ENCODE measurements at places on chromosomes 12 and 14.

GRCh38 chr14:102278631-102278935 is 26.4 kb downstream of the MOK start:
- no peak for DNase-seq

DNA sequence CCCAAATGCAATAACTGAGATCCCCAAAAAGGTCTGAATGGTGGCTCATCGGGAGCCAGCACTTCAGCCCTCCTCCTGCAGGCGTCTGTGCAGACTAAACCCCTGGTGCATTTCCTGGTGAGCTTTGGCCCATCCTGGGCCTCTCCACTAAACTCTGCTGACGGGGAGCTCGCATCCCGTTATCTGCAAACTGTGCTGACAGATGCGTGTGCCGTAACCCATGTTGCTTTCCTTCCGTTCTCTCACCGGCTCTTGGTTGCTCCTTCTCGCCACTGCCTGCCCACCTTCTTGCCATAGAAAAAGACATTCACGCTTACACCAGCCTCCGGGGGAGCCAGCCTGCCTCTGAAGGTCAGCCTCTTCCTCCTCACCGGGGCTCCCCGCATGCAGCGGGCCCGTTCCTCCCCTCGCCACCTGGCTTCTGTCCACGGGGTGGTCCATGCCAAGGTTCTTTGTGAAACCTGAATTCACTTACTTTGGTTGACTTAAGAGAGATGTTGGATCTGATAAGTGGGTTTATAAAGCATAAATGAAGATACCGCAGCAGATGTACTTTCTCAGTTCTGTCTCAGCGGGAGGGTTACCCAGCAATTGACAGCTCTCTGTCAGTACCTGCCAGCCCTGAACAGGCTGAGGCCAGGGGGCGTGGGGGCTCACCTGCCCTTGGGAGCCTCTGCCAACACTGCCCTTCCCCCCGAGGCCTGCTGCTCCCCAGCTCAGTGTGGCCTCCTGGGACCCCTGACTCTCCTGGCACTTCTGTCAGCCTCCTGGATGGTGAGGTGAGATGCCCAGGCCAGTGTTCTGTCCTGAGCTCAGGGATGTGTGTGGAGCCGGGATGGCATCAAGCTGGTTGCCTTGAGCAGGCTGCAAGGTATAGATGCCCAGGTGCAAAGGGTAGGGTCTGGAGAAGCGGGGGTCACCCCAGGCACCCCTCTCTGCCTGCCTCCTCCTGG is 14.2 kb downstream of the ZFYVE21 start:
- no peak for DNase-seq

DNA sequence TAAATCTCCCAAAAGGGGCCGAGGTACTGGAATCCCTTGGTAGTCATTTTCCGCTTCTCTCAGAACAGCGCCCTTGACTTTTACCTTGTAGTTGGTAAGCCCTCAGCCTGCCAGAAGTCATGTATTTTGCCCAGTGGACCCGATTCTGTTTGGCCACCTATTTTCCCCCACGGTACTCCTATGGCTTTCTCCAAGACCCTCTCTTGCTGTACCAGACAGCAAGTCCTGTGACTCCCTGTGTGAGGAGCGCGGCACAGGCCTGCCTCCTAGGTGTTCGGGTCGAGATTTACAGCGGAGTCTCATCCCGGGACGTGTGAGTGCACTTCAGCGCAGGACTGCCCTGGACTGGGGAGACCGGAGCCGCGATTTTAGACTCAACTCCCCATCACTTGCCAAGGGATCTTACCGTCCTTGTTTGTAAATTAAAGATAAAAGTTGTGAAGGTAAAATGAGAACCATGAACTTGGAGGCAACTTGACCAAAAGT is 1.1 kb upstream of the MBD6 start:
- no peak for DNase-seq

DNA sequence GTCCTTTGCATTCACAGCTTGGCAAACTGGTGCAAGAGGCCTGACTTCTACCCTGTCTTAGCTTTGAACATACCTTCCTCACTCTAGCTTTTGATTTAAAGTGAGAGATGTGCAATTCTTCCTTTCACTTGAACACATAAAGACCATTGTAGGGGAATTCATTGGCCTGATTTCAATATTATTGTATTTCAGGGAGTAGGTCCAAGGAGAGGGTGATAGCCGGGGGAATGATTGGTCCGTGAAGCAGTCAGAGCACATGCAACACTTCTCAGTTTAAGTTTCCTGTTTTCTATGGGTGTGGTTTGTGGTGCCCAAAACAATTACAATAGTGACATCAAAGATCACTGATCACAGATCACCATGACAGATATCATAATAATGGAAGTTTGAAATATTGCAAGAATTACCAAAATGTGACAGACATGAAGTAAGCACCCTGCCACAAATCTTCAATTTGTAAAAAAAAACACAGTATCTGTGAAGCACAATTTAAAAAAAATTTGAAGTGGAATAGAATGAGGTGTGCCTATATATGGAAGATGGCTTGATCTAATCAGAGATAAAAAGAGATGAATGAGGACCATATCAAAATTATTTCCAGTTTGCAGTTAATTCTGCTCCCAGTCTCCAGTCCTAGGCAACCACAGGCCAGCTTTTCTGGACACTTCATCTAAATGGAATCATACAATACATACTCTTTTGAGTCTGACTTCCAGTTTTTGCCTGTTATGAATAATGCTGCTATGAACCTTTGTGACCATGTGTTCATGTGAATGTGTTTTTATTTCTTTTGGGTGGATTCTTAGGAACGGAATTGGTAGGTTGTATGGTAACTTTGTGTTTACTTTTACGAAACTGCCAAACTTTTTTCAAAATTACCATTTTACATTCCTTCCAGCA is 23.2 kb downstream of the BORCS5 start:
- DNase-seq: no peak

DNA sequence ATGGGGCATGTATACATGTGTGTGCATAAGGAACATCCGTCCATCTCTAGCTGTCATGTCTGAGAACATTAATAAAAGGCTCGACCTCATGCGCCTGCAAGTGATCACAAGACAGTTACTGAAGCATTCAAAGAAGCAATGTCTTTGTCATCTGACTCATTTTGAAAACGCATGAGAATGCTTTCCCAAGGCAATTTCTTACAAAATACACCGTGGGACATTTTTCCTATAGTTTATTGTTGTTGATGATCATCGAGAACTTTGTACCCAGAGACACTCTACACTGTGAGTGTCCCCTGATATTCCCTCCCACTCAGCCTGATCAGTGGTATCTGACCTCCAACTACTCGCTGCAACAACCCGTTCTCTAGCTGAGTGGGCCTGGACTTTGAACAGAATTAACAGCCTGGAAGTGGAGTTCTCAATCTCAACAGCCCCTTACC is 68.1 kb downstream of the ETV6 start:
- no peak for DNase-seq

DNA sequence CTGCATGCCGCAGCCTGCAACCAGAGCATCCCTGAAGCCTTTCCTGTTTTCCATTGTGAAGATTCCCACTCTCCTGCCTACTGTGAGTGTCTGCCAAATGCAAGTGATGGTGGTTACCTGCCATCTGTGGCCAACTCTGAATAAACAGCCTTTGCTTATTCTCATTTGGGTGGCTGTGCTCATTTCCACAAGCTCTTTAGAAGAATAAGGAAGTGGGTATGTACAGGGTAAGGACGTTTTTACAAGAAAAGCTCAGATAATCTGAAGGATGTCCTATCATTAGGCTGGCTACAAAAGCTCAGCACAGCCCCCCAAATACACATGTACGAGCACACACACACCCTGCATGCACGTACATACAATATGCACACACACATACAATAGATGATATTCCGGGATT is 7.3 kb upstream of the RNASE1 start:
- DNase-seq: no peak

GRCh38 chr12:9388379-9388778 is 180.2 kb upstream of the PZP start:
- no peak for DNase-seq

GRCh38 chr14:30295980-30296379 is 263.0 kb upstream of the G2E3 start:
- no peak for DNase-seq

- DNase-seq: no peak
Observed at GRCh38 chr12:124454352-124454725, 113.1 kb downstream of the NCOR2 start.

DNA sequence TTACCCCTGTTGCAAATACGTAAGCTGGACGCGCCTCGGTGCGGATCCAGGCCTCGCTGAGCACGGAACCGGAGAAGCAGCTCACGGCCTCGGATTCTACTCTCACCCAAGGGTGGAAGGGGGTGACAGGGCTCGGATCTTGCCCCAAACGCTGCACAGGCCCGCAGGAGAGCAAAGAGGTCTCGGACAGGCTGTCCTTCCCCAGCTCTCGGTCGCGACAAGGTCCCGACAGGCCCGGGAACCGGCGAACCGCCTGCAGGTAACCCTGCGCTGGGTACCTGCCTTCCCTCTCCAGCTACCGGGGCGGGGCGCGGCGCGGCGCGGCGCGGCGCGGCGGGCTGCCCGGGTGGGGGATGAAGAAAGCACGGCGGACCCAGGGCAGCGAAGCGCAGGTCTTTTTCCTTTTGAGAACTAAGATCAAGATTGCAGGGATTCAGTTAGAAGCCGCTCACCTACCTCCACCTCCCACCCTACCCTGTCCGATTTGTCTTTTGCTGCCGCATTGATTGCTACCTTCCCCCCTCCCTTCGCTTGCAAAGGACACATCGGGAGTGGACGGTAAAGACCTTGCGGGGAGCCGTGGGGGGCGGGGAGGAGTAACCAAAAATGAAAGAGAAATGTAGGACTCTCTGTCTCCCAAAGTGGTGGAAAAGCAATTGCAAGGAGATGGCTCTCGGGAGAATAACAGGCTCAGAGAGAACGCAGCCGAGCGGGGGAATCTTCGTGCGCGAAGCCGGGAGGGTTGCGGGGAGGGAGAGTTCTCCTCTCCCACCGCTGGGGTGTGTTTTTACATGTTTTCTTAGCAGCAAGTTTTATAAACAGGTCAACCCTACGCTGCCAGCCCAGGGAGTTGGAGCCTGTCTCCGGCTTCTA is 8.4 kb upstream of the TBX3 start:
- DNase-seq: no peak

- no peak for DNase-seq
Observed at GRCh38 chr14:98175881-98176280, 1096.1 kb downstream of the BCL11B start.

- no peak for DNase-seq
Observed at GRCh38 chr14:99971941-99972747, 93.1 kb upstream of the EVL start.

DNA sequence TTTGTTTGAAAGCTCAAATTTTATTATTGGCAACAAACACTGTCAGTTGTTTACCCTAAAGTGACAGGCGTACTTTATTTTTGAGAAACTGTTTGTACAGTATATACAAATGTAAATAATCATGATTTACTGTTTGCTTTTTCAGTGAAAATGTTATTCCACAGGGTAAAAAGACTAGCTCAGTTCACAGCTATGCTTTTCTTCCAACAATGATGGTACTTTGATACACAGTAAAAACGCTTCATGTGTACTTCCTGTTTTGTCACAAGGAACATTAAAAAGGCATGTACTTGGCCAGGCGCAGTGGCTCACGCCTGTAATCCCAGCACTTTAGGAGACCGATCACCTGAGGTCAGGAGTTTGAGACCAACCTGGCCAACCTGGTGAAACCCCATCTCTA is 53.7 kb downstream of the MON2 start:
- no peak for DNase-seq

DNA sequence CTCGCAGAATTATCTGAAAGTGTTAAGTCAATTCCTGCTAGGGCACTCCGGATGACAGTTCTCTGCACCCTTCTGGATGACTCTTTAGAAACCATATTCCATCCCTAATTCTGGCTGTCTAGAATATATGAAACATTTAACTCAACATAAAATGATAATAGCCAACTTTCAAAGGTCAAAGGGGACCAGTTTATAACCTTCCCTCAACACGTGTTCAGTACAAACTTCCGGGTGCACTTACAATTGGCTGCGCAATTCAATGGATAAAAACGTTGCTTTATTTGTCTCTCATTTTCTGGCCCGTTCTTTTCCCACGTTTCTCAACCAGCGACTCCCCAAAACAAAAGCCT is 1.3 kb downstream of the SBNO1 start:
- no peak for DNase-seq

DNA sequence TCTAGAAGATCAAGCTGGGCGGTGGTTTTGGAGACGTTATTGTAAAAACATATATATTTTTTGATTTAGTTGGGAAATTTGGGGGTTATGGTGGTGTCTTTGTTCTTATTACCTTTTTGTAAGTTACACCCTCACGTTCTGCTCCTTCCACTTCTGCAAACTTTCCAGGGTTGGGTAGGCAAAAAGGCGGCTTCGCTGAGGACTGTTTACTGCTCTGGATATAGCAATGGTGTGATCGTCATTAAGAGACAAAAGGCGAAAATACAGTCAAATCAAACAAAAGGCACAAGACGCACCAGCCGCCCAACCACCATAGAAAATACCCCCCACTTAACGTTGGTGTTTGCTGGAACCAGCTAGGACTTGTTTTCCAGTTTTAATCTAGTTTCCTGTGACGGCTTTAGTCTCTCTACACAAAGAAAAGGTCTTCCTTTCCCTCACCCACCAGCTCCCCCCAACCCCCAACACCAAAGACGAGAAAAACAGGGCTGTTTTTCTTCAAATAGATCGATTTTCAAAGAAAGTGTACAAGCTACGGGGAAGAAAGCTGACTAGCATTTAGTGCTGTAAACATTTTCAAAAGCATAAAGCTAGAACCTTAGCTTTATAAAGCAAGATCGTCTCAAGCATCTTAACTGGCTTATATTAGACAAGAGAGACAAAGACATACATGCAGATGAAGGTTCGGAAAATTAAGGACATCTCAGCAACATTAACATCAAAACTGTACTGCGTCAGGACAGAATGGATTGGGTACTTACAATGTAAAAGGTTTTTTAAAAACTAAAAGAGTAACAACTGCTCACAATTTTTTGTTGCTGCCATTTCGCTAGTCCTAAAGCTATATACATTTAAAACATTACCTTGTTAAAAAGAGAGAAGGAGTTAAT is 2.0 kb upstream of the SETD1B start:
- DNase-seq: no peak

- DNase-seq: no peak
Observed at GRCh38 chr12:15638231-15638630, 151.0 kb downstream of the EPS8 start.

DNA sequence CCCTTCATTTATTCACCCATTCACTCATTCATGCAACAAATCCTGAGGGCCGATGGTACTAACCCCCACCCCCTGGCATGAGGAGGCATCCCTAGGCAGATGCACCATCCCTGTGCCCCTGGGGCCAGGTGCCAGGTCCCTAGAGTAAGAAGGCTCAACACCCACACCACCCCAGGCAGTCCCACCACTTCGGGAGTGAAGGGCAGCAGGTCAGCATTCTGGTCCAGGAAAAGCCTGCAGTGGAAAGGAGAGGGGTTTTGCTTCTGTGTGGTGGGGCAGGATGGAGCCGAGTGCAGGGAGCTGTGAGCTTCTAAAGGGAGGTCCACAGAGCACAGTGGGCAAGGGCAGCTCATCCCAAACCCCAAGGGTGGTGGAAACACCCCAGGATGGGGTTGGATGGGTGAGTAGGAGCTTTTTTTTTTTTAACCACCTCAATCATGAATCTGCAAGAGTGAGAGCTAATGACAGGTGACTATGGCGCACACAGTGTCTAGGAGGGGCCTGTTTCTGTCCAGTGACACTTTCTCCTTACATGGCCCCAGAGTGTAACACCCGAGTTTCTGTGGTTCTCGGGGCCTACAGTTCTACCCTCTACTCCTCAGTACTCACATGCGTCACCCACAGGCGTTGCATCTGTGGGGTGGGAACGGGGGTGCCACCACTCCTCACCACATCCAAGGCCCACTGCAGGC is 414.3 kb downstream of the TMEM121 start:
- no peak for DNase-seq

GRCh38 chr12:106084014-106084671 is 54.6 kb downstream of the NUAK1 start:
- DNase-seq: no peak

Data from stimulated activated CD4-positive, alpha-beta T cell treated with anti-CD3 and anti-CD28 coated beads, TNF-alpha, amount 100 ng/mL, for 24 hours (primary cell).